AG08395 (cell line): ENCODE measurements at places on chromosomes 7 and 10.

- no peak for DNase-seq
These were observed 112.8 kb downstream of the CDK14 start for GRCh38 chr7:90708841-90709317.

- no peak for DNase-seq
These were observed 136.4 kb downstream of the CDC14C start for GRCh38 chr7:49060743-49061142.

- no peak for DNase-seq
These were observed 81.3 kb downstream of the SEMA3A start for GRCh38 chr7:84113286-84113685.

- no peak for DNase-seq
These were observed 78.8 kb upstream of the ANKRD1 start for GRCh38 chr10:90999512-91000172.

GRCh38 chr7:151868396-151869108 lies 8.4 kb downstream of the PRKAG2 start:
- no peak for DNase-seq
